ENCODE measurements at places on chromosomes 6 and 20. TPM values are rescaled to one million over a fixed set of nuclear protein-coding genes. Genes with fewer than 3 reads are reported as not detected.

DNA sequence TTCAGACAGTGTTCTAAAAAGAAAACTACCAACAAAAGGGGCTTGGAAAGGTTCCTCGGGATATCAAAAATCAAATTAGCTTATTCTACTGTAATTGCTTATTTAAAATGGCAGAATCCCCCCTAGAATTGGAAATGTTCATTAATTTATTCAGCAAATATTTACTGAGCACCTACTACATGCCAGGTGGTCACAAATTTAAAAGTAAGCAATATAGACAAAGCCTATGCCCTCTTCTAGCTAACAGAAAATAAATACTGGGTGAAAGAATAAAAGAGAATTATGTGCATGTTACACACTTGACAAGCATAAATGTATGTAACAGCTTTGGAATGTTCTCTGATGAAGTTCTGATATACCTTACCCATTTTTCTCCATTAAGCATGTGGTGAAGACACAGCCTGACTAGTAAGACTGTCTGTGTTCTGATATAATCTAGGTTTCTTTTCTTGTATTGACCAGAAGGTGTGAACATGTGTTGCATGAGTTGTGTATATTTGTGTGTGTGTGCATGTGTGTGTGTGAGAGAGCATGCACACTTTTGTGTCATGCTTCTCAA is 606.7 kb upstream of the CITED2 start:
- no peak for DNase-seq

- no peak for DNase-seq
These were observed 76.4 kb downstream of the SSR1 start for GRCh38 chr6:7236306-7237209.

The CTAGE9 gene
- not detected for total RNA-seq

DNA sequence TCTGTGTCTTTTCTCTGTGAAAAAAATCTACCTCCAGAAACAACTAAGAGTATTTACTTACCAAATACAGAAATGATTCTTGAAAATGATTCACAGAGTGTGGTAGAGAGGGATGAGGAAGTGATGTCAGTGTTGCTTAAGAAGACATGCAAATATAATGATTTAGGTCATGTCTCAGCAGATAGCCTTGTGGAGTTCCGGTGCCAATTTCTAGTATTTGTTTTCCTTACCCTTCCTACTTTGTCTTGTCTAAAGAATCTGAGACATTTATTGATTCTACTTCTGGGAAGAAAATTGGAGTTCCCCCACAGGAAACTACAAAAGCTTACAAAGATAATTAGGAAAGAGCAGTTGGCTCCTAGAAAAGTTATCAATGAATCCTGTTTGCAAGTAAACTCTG is 68.8 kb downstream of the GJA1 start:
- no peak for DNase-seq

DNA sequence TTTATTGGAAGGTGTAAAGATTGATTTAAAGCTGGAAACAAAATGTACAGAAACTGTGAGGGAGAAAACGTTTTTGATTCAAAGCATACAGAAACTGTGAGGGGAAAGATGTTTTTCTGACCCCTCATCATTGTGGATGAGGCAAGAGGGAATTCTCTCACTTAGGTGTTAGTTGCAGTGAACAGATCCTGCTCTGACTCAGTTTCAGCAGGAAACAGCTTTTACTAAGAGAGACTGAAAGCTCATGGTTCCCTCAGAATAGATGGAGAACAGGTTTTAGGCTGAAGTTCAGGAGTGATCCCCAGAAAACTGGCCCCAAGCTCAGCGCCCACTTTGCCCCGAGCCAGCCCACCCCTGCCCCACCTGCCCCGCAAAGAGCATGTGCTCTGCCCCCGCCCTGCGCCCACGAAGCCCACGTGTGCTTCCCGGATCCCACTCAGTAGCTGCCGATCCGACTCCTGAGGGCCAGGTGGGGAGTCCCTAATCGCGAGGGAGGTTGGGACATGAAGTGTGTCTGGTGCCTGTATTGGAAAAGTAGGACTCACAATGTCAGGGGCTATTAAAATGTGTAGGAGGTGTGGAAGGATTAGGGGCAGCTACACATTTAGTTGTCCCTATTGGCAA is 41.2 kb downstream of the DUSP22 start:
- no peak for DNase-seq

DNA sequence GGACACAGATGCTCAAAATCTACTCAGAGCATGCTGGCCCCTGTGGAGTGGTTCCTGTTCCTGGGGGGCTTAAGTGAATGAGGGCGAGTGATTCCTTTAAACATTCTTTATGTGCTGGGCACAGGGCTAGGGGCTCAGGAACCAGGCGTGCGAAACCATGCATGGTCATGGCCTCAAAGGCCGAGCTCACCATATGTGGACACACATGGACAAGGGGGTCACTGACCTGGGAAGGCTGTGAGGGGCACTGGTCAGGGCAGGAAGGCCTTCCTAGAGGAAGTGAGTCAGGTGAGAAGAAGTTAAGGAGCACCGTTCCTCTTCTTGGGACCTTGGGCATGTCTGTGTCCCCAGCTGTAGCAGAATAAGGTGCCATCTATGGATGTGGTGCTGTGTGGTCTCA is 74.6 kb upstream of the BHLHE23 start:
- no peak for DNase-seq

DNA sequence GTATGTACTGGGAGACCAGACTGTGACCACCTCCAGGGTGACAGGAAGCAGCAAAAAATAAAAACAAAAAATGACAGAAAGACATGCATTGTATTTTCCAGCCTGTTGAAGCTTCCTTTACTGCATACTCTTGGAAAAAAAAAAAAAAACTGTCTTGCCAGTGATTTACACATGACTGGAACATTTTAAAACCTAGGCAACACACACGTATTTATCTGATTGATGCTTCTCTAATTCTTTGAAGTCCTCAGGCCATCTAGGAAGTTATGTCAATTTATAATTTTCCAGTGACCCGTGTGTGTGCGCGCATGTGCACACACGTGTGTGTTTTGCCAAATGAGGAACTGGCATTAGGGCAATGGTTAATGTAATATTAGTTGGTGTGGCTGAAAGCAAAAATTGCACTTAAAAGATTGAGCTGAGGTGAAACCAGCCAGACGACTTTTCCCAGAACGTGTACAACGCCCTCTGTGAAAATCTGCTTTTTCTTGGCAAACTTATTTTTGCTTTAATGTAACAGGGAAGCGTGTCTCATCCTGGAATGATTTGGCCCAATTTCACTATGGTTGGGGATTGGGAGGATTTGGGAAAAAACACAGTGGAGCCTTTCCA is 315.2 kb downstream of the TFAP2A start:
- no peak for DNase-seq

DNA sequence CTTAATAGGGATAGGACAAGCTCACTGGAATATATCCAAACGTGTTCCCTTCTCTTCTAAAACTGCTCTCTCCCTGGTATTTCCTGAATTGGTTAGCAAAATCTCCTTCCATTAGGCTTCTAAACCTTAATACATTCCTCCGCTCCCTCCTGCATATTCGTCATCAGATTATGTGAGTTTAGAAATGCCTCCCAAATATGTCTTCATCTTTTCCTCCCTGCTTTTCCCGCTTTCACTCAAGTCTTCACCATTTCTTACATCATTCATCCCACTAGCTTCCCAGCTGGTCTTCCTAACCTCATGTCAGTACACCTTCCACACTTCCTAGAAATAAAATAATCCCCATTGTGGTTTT is 26.9 kb downstream of the SLC22A16 start:
- DNase-seq = no peak

The COL9A1 gene
- total RNA-seq = 0.57 TPM

GRCh38 chr6:17159240-17159639 is 57.4 kb downstream of the STMND1 start:
- DNase-seq = no peak

- DNase-seq = no peak
These were observed 36.9 kb downstream of the SLC24A3 start for GRCh38 chr20:19249106-19249879.

DNA sequence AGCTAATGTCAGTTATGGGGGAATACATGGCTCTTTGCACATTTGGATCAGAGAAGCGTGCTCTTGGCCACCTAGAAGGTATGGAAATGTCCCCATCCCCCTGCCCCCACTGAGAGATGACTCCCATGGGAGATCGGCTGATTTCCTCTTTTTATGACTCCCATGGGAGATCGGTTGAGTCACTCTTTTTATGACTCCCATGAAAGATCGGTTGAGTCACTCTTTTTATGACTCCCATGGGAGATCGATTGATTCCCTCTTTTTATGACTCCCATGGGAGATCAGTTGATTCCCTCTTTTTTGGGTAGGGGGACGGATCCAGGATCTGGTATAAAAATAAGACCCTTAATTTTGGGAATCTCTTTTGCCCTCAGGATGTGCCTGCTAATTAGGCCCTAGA is 10.3 kb upstream of the TAAR9 start:
- no peak for DNase-seq

GRCh38 chr6:17630511-17631073 is 30.5 kb downstream of the FAM8A1 start:
- no peak for DNase-seq

DNA sequence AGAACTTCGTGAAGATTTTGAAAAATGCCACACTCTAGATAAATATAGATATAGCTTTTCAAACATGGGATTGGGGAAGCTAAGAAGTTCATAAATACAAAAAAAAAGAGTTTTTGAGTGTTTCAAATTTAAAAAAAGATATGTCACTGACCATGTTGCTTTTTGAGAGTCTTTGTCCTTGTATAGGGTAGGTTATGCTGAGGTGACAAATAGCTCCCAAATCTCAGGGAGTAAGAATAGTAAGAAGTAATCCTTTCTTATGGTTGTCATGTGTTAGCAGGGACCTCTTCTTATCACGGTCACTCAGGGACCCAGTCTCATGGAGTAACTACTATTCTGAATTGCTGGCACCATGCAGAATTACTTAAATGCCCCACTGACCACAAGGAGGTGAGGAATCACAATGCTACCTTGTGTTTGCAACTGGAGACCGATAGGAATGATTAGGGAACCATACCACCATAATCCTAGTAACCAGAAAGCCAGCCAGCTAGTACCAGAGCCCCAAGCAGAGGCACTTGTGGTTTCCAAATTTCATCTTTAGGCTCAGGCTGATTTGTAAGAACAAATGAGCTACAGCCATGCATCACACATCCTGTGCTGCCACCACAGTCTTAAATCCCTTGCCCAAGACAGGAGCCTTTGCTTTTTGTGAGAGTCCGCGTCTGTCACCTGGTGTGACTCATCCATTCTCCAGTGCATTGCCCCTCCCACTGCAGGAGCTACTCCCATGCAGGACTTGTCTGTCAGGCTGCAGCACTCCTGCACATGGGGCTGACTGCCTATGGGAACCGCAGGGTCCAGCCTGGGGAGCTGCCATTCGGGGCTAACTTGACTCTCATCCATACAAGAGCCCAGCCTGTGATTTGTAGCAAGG is 42.4 kb upstream of the ADGRF4 start:
- DNase-seq = no peak

DNA sequence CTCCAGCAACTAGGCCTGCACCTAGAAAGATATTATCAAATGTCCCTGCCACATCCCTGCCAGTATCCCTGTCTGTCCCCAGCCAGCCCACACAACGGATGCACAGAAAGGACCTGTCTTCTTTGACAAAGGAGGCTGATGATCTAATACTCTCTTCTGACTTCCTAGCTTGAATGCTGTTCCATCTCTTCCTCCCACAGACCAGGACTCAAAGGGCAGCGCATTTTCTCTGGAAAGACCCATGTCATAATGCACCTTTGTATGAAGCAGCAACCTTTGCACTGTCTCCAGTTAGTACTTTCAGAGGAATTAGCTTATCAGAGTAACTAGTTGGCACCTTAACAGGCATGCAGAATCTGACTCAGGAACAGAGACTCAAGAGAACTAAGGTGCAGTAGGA is 53.3 kb upstream of the TAF8 start:
- no peak for DNase-seq

- DNase-seq = no peak
These were observed 27.2 kb downstream of the ACSS1 start for GRCh38 chr20:25030649-25031207.

GRCh38 chr6:168865-169455 is 123.3 kb upstream of the DUSP22 start:
- no peak for DNase-seq

DNA sequence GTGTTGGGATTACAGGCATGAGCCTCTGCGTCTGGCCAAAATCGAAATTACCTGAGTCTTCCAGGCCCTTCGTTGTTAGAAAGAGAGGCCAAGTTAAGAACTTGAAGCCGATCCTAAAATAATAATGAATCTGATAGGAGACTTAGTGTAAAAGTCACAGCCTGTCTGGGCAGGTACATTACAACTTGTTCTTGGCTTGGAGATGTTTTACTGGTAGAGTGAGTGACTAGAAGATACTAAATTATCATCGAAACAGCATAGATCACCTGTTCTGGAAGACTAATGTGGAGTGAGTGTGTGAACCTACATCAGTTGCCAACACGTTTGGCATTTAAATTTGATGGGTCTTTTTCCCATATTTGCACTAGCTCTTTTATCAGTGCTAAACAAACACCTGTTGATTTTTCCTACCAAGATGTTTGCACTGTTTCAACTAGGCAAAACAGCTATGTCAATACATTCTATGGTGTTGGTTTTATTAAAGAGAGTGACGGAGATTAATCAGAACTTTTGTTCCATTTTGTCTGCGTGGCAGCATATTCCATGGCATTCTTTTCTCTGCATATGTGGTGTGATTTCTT is 4.6 kb upstream of the TMEM217 start:
- no peak for DNase-seq

DNA sequence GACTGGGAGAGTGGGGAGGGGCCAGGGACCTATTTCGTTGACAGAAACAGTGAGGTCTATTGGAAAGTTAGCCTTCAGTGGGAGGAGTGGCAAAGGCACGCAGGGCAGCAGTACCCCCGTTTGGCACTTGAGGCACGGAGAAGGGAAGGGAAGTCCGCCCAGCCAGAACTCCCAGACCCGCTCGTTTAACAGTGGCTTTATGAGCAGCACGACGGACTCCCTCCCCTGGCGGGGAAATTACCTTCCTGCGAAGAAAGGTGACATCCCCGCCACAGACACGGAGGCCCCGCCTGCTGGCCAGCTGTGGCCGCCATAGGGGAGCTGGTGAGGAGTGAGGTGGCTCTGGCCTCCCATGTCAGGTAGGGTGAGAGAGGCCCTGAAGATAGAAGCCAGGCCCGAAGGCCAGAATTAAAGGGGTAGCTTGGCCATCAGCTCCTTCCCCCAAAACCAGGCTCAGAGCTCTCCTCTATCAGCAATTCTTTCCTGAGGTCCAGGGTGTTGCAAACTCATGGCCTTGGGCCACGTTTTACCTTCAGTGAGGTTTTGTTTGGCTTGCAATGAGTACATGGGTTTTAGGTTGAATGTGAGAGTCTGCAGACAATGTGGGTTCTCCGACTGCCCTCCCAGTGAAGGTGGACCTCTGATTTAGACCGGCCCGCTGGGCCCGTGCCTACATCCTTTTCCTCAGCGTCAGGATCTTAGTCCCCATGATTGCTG is 123.7 kb downstream of the MRPL14 start:
- DNase-seq = no peak

DNA sequence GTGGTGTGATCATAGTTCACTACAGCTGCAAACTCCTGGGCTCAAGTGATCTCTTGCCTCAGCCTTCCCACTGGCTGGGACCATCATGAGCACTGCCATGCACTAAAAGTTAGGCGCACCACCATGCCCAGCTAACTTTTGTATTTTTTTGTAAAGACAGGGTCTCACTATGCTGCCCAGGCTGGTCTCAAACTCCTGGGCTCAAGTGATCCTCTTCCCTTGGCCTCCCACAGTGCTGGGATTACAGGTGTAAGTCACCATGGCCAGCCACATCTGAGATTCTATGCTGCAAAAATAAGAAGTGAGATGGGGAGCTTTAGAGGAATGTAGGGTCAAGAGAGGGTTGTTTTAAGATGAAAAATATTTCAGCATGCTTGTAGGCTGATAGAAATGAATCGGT is 1.5 kb upstream of the FAM83D start:
- no peak for DNase-seq
